ENCODE measurements at places on chromosomes 3 and 15. TPM values are rescaled to one million over a fixed set of nuclear protein-coding genes. Genes with fewer than 3 reads are reported as not detected.

Gene GOLGA6D
- total RNA-seq: not detected

Gene ACKR4
- 0.09 TPM for total RNA-seq

Gene GPR160
- 11.1 TPM for total RNA-seq

GRCh38 chr3:60364475-60364874 lies 886.8 kb downstream of the FHIT start:
- DNase-seq: no peak

- no peak for DNase-seq
These were observed 9.1 kb upstream of the C3orf22 start for GRCh38 chr3:126567696-126568438.

DNA sequence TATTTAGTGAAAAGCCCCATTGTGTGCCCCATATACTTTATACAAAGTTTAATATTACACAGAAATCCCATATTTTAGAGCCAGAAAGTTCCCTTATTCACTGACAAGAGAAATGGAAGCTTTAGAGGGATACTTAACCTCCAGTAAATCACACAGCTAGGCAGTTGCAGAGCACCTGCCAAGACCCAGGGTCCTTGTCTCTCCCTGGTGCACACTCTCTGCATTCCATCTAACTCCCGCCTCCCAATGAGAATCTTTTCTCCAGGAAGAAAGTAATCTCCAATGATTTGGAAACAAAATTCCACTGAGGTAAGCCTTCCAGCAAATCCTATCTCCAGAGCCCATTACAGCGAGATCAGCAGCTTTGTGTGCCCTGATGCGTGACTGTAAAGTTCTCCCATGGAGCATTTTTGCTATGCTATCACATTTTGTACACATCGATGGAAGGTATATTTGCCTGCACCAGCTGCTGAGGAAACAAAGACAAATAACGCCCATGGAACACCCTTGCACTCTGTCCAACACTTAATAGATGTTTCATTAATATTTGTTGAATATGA lies 41.4 kb downstream of the ULK4 start:
- no peak for DNase-seq

DNA sequence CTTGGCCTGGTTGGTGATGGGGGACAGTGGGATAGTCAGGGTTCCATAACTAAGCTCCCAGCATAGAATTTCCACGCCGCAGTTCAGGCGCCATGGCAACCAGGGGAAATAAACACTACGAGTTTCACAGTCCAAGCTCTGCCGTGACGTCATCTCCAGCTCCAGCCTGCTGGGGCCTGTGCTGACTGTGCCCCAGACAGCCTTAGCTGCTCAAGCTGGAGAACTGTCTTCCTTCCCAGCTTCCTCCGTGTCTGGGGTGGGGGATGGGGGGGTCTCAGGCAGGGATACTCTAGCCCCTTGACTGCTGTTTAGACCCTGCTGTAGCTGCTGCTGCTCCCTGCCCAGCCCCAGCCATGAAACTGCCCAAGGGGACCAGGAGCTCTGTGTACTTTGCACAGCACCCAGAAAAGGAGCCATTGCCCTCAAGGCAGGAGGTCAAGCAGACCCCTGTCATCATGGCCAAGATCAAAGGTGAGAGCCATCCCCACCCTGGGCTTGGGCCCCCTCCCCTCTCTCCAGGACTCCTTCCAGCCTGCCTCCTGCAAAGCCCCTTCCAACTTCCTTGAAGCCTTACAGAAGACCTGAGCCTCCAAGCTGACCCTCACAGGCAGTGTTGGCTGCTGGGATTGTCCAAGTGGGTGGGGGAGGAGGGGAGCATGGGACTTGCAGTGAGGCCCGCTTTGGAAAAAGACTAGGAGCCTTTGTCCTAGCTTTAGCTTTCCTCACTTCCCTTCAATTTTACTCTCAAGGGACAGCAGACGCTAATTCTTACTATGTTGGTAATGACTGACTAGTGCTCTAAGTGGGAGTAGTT lies 11.4 kb upstream of the CSPG4 start:
- DNase-seq: peak; percentile 73

- DNase-seq: no peak
These were observed 54.1 kb upstream of the IGF2BP2 start for GRCh38 chr3:185878920-185879319.

DNA sequence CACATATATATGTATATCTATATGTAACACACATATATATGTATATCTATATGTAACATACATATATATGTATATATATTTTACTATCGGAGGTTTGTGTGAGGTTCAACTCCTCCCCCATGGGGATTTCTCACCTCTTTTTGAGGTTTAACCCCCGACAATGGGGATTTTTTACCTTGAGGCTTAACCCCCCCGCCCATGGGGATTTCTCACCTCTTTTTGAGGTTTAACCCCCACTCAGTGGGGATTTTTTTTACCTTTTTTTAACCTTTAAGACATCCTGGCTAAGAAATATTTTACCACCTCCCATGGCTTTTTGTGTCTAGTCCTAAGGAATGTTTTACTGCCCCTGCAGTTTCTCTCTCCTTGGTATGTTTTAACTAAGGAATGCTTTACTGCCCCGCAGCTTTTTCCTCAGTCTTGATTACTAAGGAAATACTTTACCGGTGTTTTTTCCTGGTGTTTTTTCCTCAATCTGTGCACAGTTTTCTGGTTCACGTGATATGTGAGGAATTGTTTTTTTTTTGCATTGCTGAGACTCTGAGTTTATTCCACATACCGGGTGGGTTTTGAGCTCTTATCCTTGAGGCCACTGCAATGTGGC lies 185.2 kb downstream of the KLF13 start:
- peak; percentile 68 for DNase-seq

Data from activated CD4-positive, alpha-beta T cell treated with anti-CD3 and anti-CD28 coated beads for 36 hours (primary cell).